GM23338 (cell line): ENCODE measurements at places on chromosomes 1 and 21. TPM values are rescaled to one million over a fixed set of nuclear protein-coding genes. Genes with fewer than 3 reads are reported as not detected.

CR1L gene
- 13.4 and 21.4 TPM in 2 replicates for polyA plus RNA-seq

CYP4B1 gene
- not detected in 2 replicates for polyA plus RNA-seq

SEC16B gene
- polyA plus RNA-seq, result 0.29 and 0.75 TPM in 2 replicates

GBP7 gene
- polyA plus RNA-seq, result not detected in 2 replicates

ADGRL2 gene
- 32.9 and 38.2 TPM in 2 replicates for polyA plus RNA-seq

FAM20B gene
- polyA plus RNA-seq, result 4.7 and 5.3 TPM in 2 replicates

ABCD3 gene
- polyA plus RNA-seq, result 11.1 and 12.3 TPM in 2 replicates

FMO2 gene
- polyA plus RNA-seq, result 0.31 TPM in 1 of 2 replicates, not detected in the other
